ENCODE measurements at places on chromosomes 16 and 17. TPM values are rescaled to one million over a fixed set of nuclear protein-coding genes. Genes with fewer than 3 reads are reported as not detected.

HIRIP3 gene
- 5.1 TPM for total RNA-seq

HYDIN gene
- under 0.01 TPM for total RNA-seq

KIF18B gene
- total RNA-seq, result 10.2 TPM

ADAP2 gene
- 7.9 TPM for total RNA-seq

CCL14 gene
- not detected for total RNA-seq

TMEM235 gene
- not detected for total RNA-seq

BCKDK gene
- 18.0 TPM for total RNA-seq

KRTAP4-5 gene
- not detected for total RNA-seq

EFCAB5 gene
- total RNA-seq, result 0.85 TPM

VTN gene
- total RNA-seq, result 0.19 TPM

LRRC75A gene
- total RNA-seq, result 1.1 TPM

NPIPA3 gene
- total RNA-seq, result not detected

ZNF23 gene
- total RNA-seq, result 11.8 TPM

SOST gene
- 20.0 TPM for total RNA-seq

TMEM88 gene
- total RNA-seq, result 0.58 TPM

VMO1 gene
- not detected for total RNA-seq

GCGR gene
- not detected for total RNA-seq

ALOX12B gene
- total RNA-seq, result not detected

GSDMA gene
- total RNA-seq, result under 0.01 TPM

LGALS9C gene
- total RNA-seq, result not detected

MFSD6L gene
- not detected for total RNA-seq

TMEM114 gene
- not detected for total RNA-seq

PITPNC1 gene
- 15.2 TPM for total RNA-seq

SPAG5 gene
- 6.5 TPM for total RNA-seq

GID4 gene
- total RNA-seq, result 5.4 TPM

TRPV3 gene
- total RNA-seq, result 2.0 TPM

HP gene
- total RNA-seq, result 0.28 TPM

SPPL2C gene
- not detected for total RNA-seq

CALB2 gene
- 1.7 TPM for total RNA-seq

UNC45B gene
- not detected for total RNA-seq

SLC6A2 gene
- total RNA-seq, result not detected

CDH5 gene
- total RNA-seq, result 23.2 TPM

TLCD2 gene
- total RNA-seq, result 2.0 TPM

RNF151 gene
- total RNA-seq, result not detected

MAP2K6 gene
- total RNA-seq, result 0.19 TPM

NPTX1 gene
- 5.6 TPM for total RNA-seq

ABCA10 gene
- 3.9 TPM for total RNA-seq

CACNB1 gene
- total RNA-seq, result 2.3 TPM

C16orf90 gene
- total RNA-seq, result not detected

CES5A gene
- total RNA-seq, result not detected

HOXB4 gene
- 0.96 TPM for total RNA-seq

PSMD12 gene
- total RNA-seq, result 61.3 TPM

VKORC1 gene
- 134 TPM for total RNA-seq

HBQ1 gene
- total RNA-seq, result 0.19 TPM

GAST gene
- total RNA-seq, result not detected

MPV17L gene
- total RNA-seq, result 0.58 TPM

IRX3 gene
- total RNA-seq, result 4.2 TPM

SDR42E2 gene
- not detected for total RNA-seq

PKMYT1 gene
- total RNA-seq, result 12.8 TPM

NLK gene
- total RNA-seq, result 21.3 TPM

HCRT gene
- not detected for total RNA-seq

VAT1L gene
- 3.7 TPM for total RNA-seq

Data from regular cardiac myocyte (primary cell).